ENCODE measurements at places on chromosomes 16 and 17.

- DNase-seq, result no peak
These were observed 185.3 kb upstream of the CACNG3 start for GRCh38 chr16:24070851-24071250.

DNA sequence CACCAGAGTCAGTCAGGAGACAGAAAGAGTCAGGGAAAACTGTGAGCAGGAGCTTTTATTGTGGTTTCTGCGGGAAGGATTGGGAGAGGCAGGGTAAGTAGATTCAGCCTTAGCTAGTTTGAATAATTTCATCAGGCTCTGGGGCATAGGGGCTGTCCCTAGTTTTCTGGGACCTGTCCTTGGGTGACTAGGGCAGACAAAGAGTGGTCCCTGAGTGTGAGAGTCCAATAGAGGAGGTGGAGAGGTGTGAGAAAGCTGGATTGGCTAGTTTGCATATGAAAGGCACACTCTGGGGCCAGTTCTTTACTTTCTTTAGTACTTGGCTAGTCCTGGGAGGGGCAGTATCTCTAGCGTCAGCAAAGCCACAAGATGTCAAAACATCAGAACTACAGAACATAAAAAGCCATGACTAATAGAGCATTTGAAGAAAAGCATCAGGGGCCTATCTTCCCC, 255.6 kb downstream of the HS3ST3A1 start:
- no peak for DNase-seq

DNA sequence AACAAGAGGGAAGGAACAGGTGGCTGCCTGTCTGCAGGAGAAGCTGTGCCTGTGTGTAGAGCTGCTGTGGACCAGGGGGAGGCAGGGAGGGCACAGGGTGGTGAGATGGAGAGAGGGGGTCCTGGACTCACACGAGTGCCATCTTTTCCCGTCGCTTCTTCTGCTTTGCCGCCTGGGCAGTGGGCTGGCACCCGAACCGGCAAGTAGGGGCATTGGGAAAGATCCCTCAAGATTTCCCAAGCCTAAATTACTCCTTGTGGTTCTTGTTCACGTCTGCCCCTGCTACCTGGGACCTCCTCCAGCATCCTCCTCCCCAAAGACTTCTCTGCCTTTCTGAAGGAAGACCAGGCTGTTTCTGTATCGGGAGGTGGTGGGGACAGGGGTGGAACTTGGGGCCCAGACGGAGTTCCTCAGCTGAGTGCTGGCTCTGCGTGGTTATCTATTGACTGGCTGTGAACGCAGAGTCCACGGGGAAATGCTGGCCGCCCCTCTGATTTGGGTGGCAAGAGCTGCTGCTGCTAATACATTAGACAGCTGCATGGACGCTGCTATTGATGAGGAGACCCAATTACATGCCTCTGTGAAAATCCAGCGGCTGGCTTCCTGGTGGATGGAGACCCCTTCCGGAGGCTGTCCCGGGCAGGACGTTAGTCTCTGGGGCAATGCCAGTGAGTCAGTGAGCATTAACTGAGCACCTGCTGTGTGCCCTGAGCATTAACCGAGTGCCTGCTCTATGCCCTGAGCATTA, 114.5 kb downstream of the OR1D5 start:
- no peak for DNase-seq

DNA sequence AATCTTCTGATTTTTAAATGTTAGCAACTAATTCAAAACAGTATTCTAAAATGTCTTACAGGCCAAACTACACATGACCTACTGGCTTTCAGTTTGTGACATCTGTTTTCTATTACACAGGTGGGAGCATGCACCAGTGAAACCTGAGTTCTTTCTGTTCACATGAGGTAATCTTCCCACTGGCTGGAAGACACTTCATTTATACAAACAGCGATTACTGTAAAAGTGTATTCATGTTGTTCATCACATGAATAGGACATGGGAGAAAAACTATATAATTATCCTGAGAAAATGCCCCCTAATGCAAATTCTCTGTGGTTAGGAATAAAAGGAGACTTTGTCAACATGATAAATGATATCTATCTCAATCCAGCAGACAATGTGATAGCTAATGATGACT, 11.1 kb upstream of the PIK3R5 start:
- no peak for DNase-seq

DNA sequence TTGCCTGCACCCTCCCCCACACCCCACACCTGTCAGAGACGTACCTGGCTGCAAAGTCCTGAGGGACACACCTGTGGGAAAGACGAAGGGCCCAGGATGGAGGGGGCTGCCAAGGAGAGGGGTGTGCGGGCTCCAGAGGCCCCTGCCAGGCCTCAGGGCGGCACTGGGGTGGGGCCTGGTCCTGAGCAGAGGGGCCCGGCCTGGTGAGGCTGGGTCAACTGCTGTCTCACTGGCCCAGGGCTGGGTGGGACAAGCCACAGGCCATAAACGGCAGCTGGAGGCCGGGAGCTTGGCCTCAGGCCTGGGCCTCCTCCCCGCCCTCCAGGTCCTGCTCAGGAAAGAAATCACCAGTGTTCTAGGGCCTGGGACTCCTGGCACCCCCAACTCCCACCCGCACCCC, 510 bp downstream of the TPSG1 start:
- DNase-seq, result no peak

DNA sequence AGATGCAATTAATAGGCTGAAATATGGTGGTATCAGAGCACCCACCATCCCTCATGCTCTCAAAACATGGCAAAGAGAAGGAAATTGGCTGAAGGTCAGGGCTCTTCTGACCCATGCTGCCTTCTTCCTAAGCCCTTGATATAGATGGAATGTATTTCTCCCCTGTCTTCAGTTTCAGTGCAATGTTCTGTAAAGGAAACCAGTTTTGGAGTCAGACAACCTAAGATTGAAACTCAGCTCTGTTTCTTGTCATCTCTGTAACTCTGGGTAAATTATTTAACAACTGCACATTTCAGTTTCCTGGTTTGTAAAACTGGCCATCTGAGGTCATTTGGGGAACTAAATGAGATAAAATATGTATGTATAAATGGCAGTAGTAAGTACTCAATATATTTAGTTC, 243.9 kb downstream of the CA10 start:
- DNase-seq, result no peak

DNA sequence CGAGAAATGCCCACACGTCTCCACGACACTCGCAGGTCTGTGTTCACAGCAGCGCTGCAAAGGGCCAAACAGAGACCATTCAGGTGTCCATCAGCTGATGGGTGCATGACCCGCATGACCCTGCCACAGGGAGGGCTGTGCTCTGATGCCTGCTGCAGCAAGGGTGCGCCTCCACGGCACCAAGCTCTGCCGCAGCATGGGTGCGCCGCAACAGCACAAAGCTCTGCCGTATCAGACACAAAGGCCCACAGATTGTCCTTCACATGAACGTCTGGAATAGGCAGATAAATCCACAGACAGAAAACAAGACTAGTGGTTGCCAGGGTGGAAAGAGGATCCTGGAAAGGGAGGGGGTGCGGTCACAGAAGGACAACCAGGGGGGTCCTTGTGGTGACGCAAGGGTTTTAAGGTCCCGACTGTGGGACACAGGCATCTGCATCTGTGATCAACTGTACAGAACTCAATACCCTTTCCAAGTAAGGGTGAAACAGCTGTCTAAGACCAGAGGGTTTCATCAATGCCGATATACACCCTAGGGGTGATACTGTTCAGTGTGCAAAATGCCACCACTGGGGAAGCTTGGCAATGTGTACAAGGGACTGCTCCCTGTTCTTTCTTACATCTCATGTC, 121.0 kb downstream of the ANKRD11 start:
- DNase-seq, result no peak

DNA sequence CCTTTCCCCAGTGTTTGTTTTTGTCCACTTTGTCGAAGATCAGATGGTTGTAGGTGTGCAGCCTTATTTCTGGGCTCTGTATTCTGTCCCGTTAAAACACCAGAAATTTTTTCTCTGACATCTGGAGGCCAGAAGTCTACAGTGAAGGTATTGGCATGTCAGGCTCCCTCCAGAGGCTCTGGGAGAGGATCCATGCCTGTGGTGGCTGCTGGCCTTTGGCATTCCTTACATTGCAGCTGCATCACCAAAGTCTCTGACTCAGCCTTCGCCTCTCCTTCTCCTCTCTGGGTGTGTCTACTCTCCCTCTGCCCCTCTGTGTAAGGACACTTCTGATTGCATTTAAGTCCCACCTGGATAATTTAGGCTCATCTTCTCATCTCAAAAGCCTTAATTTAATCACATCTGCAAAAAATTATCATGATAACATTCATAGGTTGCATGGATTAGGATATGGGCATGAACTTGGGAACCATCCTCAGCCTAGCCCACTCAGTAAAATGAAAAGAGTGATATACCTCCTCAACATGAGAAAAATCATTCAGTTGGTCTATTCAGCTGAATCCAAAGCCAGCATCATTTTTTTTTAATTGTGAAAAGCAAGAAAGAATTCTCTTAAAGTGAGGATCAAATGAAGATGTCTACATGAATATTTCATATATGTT, 78.0 kb downstream of the MAP2K6 start:
- no peak for DNase-seq
